ENCODE measurements at places on chromosomes 5 and 9.

- DNase-seq: no peak
Observed at GRCh38 chr5:55927861-55928655, 66.7 kb downstream of the IL6ST start.

GRCh38 chr5:10987925-10988504, 227.0 kb upstream of the DAP start:
- DNase-seq: peak; percentile 58

- no peak for DNase-seq
Observed at GRCh38 chr5:104955479-104955878, 1392.9 kb upstream of the NUDT12 start.

DNA sequence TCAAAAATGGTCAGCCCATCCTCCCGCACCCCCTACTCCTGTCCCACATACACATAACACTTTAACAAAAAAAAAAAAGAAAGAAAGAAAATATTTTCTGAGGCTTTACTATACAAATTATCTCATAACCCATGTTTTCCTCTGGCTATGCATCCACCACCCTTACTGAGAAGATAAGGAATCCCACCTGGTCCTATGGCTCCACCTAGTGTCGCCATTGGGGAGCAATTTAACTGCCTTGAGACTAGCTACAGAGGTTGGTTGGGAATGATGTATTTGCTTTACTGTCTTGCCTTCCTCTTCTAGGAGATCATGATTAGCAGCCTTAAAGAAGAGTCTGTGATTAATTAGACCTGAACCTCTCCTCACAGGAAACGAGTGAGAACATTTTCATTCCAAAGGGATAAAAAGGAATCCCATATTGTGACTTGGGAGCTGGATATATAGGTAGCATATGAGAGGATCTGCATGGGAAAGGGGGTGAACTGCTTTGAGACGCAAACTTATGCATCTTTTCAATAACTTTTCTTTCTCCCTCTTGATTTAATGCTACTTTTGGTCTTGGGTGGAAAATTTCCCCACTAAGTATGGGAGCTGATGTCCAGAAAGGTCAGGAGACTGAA, 77.7 kb upstream of the SELENOP start:
- peak; percentile 49 for DNase-seq

- DNase-seq: no peak
Observed at GRCh38 chr9:129774791-129775447, 22.1 kb upstream of the PTGES start.

DNA sequence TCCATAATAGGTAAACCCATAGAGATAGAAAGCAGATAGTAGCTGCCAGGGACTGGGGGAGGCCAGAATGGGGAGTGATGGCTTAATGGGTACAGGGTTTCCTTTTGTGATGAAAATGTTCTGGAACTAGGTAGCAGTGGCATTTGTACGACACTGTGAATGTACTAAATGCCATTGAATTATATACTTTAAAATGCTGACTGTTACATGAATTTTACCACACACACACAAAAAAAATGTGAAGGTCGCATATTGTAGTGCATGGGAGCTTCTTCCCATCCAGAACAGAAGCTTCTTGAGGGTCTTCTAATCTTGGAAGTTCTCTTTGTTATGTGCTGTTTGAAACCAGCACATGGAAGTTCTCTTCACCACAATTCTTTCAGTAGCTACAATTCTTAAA, 19.9 kb upstream of the ANP32B start:
- no peak for DNase-seq

DNA sequence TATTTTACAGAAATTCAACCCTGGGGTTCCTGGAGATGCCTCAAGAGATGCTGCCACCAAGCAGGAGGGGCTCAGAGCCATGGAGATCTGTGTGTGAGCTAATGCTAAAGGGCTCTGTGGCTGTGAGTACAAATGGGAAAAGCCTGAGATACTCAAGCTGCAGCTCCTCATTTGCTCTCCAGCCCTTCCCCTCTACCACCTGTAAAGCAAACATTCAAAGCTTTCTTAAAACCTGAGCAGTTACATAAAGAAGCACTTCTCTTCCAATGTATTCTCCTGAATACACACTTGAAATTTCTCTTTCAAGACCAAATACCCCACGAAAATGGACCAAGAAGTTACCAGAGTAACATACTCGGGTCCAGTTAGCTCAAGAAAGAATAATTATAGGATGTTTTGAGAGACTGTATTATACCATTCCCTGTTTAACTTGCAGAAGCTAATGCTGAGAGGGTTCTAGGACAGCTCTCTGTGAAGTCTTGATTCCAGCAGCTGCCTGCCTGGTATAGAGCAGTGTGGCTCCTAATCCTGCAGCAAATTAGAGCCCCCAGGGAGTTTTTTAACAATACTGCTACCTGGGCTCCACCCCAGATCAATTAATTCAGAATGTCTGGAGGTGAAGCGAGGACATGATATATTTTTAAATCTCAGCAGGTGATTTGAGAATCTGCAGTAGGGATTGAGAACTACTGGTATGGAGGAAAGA, 21.1 kb downstream of the RGS7BP start:
- no peak for DNase-seq

DNA sequence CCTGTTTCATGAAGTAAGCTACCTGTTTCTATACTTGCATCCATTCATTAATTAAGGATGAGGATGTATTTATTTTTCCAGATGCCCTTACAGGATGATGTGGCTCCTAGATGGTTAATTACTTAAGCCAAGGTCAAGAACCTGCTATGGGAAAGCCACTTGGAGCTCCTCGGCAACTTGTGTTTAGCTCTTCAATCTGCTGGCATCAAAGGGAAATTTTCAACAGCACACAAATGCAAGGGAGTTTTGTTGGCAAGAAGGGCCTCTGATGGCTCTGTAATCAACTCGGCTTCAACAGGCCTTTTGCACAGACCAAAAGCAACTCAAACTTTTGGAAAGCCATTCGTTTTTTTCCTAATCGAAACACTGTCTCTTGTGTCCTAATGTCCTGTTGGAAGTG, 125.3 kb downstream of the EFNA5 start:
- no peak for DNase-seq

DNA sequence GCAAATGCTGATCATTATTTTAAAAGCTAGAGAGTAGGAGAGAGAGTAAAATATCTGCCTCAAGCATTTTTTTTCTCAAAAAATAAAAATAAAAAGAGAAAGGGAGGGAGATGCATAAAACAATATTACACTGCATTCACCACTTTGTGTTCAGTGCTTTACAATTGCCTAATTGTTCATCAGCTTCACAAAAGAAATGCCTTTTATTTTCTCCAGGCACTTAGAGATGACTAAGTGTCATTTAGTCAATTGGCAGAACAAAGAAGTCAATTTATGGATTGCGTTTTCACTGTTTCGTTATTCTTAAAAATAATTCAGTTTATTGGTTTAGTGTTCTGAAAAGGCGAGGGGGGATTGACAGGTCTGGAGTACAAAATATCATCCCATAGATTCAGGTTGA, 232.5 kb upstream of the CCNH start:
- no peak for DNase-seq

DNA sequence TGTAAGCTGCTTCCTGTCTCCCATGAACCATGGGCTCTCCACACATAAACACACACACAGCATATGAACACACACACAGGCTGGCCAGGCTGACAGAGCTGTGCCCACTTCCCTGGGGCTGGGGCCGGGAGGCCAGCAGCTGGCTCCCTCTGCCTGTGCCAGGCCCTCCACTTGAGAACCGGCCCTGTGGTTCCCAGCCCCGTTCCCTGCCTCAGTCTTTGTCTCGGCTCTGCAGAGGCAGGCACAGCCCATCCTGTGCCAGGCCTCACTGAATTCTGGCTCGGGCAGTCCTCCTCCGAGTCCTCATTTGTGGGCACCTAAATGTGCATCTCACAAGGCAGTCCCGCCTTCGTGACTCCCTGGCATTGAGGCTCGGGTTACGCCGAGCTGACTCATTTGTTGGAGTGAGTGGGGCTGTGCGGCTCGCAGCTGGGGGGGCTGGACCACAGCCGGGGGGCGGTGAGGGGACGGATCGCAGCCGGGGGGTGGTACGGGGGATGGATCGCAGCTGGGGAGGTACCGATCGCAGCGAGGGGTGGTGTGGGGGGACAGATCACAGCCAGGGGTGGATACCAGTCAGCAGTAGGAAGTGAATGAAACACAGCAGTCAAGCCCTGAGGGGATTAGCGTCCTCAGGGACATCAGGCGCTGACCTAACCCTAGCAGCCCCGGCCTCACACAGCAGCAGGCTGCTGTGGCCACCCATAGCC, 72.3 kb downstream of the PSMB7 start:
- no peak for DNase-seq

GRCh38 chr5:104859437-104859836, 1296.8 kb upstream of the NUDT12 start:
- DNase-seq: no peak

DNA sequence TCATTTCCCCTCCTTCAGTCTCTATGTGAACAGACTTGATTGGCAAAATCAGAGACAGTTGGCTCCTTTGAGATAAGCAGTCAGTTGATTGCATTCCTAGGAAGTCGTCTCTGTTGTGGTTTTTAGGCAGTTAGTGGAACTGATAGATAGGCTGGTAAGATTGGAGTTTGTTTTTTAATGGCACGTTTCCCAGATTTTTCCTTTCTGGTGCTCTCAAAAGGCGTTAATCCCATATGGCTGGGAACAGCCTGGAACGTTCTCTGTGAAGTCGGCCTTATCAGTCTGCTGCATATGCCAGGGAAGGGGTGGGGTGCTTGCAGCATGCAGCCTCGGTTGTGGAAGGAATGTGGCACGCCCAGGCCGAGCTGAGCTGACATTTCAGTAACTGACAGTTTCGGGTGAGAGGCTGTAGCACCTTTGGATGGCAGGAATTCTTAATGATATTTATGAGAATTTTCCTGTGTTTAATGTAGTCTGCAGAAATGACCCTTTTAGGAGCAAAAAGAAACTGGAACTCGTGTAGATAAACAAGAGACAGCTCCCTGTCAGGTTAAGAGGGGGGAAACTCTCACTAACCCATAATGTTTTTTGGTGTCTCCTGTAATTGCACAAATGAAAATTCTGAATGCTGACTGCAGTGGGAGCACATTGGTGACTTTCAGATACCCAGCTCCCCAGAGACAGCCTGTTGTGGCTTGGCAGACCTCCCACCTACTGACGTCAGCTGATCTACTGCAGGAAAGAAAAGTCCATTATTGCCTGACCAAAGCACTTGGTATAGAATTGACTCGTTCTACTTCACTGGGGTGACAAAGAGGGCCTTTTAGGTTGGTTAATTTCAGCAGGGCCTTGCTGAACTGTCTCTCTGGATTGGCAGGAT, 6.3 kb downstream of the SPTAN1 start:
- no peak for DNase-seq

GRCh38 chr5:153660919-153661318, 170.4 kb downstream of the GRIA1 start:
- DNase-seq: no peak

GRCh38 chr5:38795986-38796741, 49.6 kb upstream of the OSMR start:
- DNase-seq: no peak

- DNase-seq: no peak
Observed at GRCh38 chr5:14331386-14331781, 188.2 kb downstream of the TRIO start.

DNA sequence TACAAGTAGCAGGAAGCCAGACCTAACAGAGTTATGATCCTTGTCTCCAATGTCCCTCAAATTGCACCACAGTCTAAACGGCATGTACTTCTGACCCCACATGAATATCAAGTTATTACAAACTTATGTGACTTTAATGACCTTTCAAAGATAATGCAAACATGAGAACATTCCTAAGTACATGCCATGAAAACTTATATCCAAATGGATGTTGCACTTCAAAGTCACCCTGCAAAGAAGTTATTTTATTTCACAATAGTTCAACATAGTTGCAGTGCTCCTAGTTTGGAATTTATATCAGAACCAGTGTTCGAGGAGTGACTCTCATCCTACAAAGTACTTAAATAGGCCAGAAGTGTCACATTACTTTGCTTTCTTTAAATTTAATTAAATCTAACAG, 41.2 kb upstream of the ITGA1 start:
- no peak for DNase-seq

GRCh38 chr5:67065237-67065636, 131.4 kb downstream of the CD180 start:
- DNase-seq: no peak

Data from stimulated activated CD4-positive, alpha-beta T cell treated with anti-CD3 and anti-CD28 coated beads, Interleukin-1b, Interleukin-23, amount 100 ng/mL, for 24 hours (primary cell).